Activated naive CD4-positive, alpha-beta T cell (primary cell): ENCODE measurements at places on chromosomes 7 and 10.

DNA sequence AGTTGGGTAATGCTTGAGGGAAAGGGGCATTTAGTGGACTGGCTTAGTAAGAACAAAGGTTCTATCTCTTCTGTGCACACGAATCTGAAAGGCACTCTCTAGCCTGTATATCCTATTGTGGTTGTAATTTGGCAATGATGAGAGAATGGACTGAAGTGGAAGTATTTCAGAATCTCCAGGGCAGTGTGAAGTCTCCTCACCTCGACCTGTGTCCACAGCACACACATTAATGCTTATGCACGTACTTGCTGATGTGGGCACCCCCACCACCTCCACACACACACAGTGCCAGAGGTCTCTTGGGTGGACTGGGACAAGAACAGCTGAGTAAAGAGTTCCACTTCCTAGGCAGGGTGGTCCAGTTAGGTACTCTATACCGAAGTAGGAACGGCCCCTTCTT lies 6.9 kb downstream of the SMC3 start:
- DNase-seq: no peak

- DNase-seq: no peak
Observed at GRCh38 chr7:111329367-111330234, 232.7 kb downstream of the IMMP2L start.

- DNase-seq: no peak
Observed at GRCh38 chr7:79090543-79090942, 362.9 kb downstream of the MAGI2 start.

DNA sequence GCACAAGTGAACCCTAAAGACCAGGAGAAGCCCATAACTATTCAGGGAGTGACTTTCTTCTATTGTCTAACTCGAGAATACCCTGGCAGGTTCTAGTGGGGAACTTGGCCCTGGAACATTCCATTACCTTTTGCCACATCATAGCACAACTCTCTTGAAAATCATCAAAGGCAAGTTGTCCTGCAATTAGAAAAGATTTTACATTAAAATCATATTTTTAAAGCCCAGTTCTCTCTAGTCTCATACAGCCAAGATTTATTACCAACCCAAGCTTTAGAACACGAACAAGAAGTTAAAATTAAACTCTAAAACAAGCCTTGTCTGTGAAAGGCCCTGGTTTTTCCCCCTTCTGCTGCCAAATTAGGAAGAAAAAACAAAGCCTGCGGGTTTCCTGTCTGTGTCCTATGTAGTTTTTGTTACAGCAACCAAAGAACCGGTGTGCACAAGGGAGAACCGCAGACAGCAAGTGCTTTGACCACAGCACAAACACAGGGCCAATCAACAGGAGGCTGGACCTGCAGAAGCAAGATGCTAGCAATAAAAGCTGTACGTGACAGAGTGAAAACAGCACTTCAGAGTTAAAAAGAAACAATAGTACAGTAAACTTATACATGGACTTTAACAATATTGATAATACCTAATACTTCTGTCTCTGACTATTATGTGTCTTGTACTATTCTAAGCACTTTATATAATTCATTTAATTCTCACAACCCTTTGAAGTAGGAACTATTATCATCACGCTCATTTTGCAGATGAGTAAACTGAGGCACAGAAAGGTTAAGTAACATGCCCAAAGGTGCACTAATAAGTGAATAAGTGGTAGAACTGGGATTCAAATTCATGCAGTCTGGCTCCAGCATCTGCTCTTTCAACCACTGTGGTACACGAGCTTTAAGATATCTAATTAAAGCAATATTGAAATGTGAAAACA lies 65.8 kb downstream of the STK17A start:
- DNase-seq: peak; percentile 16

GRCh38 chr10:21614000-21614399 lies 80.0 kb downstream of the MLLT10 start:
- no peak for DNase-seq
